Activated naive CD4-positive, alpha-beta T cell treated with anti-CD3 and anti-CD28 coated beads, Interleukin-2, amount 10 ng/mL, durations not matched to agents 7 days and 5 days (primary cell): ENCODE measurements at places on chromosomes 11 and 22.
A peak's percentile ranks its signal among the peaks of the same experiment; 100 is the strongest.

DNA sequence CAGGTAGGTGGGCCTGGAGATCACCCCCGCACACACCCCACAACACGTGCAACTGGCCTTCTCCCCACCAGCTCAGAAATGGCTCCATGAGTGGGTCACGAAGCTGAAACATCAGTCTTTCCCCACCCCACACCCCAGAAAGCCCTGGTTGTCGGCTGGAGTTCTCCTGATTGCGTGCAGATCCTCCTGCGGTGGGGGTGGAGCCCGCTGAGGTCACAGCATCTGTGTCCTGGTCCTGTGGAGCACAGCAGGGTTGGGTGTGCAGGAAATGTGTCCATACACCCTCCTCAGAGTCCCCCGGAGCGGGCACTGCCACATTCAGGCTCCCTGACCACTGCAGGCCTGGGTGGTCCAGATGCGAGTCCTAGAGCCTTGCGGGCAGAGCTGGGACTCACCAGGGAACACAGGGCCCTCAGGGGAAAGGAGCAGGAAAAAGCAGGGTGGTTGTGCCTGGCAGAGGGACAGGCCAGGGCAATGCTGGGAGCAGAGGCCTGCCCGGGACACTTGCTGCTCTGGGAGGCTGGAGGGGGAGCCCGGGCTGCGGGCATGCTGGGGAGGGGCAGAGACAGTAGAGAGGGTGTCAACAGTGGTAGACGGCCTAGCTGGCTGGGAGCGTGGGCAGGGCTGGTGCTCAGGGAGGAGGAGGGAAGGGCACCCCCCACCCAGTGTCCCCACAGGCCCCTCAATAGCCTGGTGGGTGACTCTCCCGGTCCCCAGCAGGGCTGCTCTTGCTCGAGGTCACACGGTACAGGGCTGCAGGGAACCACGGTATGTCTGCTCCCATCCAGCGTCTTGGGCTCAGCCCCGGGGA is 42.4 kb upstream of the PPARA start:
- no peak for DNase-seq

DNA sequence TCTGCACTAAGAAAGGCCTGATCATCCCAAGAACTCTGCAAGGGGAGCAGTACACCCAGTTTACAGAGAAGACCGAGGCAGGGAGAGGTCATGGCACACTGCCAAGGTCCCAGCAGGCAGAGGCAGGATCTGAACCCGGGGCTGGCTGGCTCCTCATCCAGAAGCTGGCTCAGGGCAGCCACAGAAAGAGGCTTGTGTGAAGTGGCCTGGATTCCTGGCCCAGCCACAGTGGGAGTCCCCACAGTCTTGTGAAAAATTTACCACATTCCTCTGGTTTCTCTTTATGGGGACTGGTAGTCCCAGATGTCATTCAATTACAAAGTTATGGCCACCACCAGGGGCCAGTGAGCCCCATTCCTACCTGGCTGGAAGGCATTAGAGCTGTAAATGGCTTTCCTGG is 440.5 kb downstream of the MIAT start:
- no peak for DNase-seq

DNA sequence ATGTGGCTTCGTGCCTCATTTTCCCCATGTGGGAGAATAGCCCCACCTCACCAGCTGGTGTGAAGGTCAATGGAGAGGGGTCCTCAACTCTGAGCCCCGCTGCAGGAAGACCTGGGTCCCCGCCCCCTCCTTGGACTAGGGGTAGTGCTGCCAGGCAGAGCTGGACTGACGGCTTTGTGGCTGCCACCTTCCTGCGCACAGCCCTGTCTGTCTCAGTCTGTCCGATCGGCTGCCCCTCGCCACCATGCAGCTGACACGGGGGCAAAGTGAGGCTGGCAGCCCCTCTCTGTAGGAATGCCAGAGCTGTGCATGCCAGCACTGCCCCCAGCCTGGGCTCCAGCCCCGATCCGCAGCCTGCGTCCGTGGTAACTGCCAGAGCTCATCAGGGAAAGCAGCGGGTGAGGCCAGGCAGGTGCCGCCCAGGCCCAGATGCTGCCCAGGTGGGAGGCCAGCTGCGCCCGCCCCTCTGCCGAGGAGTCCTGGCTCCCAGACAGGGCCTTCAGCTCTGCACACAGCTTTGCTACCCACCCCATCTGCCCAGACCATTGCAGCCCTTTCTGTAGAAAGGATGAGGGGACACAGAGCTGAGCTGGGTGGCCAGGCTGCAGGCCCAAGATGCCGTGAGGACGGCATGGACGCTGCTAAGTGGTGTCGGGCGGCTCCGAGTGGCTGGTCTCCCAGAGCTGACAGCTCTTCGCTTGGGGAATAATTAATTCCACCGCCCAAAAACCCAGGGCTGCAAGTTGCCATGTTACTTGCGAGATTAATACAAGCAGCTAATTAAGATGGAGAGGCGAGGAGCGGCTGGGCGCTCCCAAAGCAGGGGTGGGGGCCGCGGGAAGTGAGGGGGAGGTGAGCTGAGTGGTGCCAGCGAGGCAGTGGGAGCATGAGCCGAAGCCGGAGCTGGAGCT is 19.5 kb upstream of the FLRT1 start:
- DNase-seq: no peak

GRCh38 chr11:133271206-133271605 is 261.1 kb downstream of the OPCML start:
- DNase-seq: no peak

- DNase-seq: no peak
Observed at GRCh38 chr22:31968022-31968421, 23.7 kb downstream of the YWHAH start.

- no peak for DNase-seq
Observed at GRCh38 chr11:111582881-111583280, 19.4 kb upstream of the SIK2 start.

- DNase-seq: no peak
Observed at GRCh38 chr11:128481135-128481534, 106.2 kb downstream of the ETS1 start.

GRCh38 chr11:15119826-15120225 is 5.1 kb downstream of the INSC start:
- DNase-seq: no peak

GRCh38 chr22:18024276-18024939 is at the start of gene MICAL3:
Gene MICAL3 (minus strand): TSS chr22:18024561. CDS start chr22:17906812, 117,749 bp downstream.
- peak; percentile 66 for DNase-seq
